Ovary (tissue), 10 donors: ENCODE measurements at places on chromosomes 6 and 20. TPM values are rescaled to one million over a fixed set of nuclear protein-coding genes. Genes with fewer than 3 reads are reported as not detected.

The OR12D3 gene
- not detected for polyA plus RNA-seq

The ARG1 gene
- polyA plus RNA-seq, result 0.08 TPM

The MOG gene
- polyA plus RNA-seq, result 0.05 TPM

The SAMD3 gene
- polyA plus RNA-seq, result 2.0 TPM

The BMP5 gene
- 0.01 TPM for polyA plus RNA-seq

The ACOT8 gene
- polyA plus RNA-seq, result 21.9 TPM

The ADGRF1 gene
- polyA plus RNA-seq, result not detected

The SHLD1 gene
- polyA plus RNA-seq, result 7.2 TPM

The ULBP2 gene
- polyA plus RNA-seq, result 3.6 TPM

The DEFB132 gene
- polyA plus RNA-seq, result not detected

The CST4 gene
- polyA plus RNA-seq, result not detected

The KCNK5 gene
- polyA plus RNA-seq, result 1.9 TPM

The BMP2 gene
- 2.7 TPM for polyA plus RNA-seq

The LHFPL5 gene
- polyA plus RNA-seq, result not detected

The TRIM40 gene
- polyA plus RNA-seq, result not detected

The PROKR2 gene
- not detected for polyA plus RNA-seq

The NR2E1 gene
- not detected for polyA plus RNA-seq

The ANGPT4 gene
- polyA plus RNA-seq, result 3.0 TPM

The PCK1 gene
- 0.54 TPM for polyA plus RNA-seq

The SYCP2 gene
- 0.70 TPM for polyA plus RNA-seq

The LY6G6C gene
- polyA plus RNA-seq, result not detected

The MACROD2 gene
- polyA plus RNA-seq, result 8.4 TPM

The BCAS4 gene
- 2.7 TPM for polyA plus RNA-seq

The EDN1 gene
- polyA plus RNA-seq, result 8.0 TPM

The CALHM4 gene
- polyA plus RNA-seq, result not detected
